ENCODE measurements at places on chromosomes 6 and 20.

GRCh38 chr6:84263557-84263956 lies 36.1 kb upstream of the CEP162 start:
- DNase-seq: no peak

GRCh38 chr6:21587179-21587960 lies 6.2 kb upstream of the SOX4 start:
- DNase-seq: no peak

- no peak for DNase-seq
These were observed 86.6 kb upstream of the TPD52L1 start for GRCh38 chr6:125066964-125067363.

- no peak for DNase-seq
These were observed 95.6 kb upstream of the SUPT3H start for GRCh38 chr6:45473121-45473993.

DNA sequence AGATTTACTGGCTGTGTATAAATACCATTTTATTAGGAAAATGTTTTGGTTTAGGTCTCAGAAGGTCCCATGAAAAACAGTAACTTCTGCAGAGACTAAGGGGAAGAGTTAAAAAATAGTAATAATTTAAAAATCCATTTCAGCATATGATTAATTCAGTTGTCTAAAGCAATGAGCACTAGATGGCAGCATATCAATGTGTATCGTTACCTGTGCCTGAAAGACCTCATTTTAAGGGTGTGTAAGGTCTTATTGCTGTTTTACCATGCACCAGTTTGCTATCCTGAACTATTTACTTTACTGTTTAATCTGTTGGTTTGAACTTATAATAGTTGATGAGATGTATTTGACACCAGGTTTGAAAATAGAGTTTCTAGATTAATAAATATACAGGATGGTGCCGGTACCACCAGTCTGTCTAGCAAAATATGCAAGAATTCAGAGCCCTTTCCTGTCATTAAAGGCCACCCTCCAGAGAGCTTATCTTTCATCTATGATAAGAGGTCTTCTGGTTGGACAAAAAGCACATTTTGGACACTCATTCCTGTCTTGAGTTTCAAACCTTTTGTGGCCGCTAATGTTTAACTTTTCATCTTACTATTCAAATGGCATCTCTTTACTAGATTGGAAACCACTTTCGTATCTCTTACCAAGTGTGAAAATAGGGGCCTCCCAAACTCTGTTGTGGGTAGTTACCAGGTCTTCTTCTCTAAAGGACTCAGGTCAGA lies 8.9 kb upstream of the AHI1 start:
- DNase-seq: no peak

- no peak for DNase-seq
These were observed 19.9 kb upstream of the MUC21 start for GRCh38 chr6:30963641-30964040.

- no peak for DNase-seq
These were observed 116.4 kb upstream of the SLC22A16 start for GRCh38 chr6:110592765-110593164.

DNA sequence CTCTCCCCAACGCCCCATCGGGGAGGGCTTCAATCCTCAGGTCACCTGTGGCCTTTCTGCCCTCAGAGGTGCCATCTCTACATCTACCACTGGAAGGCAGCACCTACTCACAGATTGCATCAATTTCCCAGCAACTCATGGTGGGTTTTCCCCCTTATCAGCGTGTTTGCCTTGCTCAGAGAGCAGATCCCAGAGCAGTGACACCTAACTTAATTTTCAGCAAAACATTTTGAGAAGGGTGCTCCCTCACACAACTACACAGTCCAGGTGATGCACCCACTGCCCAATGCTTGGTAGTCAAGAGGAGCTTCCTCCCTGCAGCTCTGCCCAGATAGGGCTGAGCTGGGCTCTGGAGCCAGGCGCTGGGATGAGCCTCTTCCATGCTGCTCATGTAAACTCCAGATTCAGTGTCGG lies 48.2 kb downstream of the PLG start:
- DNase-seq: peak; percentile 58

GRCh38 chr6:14903176-14904038 lies 342.5 kb upstream of the JARID2 start:
- DNase-seq: no peak

DNA sequence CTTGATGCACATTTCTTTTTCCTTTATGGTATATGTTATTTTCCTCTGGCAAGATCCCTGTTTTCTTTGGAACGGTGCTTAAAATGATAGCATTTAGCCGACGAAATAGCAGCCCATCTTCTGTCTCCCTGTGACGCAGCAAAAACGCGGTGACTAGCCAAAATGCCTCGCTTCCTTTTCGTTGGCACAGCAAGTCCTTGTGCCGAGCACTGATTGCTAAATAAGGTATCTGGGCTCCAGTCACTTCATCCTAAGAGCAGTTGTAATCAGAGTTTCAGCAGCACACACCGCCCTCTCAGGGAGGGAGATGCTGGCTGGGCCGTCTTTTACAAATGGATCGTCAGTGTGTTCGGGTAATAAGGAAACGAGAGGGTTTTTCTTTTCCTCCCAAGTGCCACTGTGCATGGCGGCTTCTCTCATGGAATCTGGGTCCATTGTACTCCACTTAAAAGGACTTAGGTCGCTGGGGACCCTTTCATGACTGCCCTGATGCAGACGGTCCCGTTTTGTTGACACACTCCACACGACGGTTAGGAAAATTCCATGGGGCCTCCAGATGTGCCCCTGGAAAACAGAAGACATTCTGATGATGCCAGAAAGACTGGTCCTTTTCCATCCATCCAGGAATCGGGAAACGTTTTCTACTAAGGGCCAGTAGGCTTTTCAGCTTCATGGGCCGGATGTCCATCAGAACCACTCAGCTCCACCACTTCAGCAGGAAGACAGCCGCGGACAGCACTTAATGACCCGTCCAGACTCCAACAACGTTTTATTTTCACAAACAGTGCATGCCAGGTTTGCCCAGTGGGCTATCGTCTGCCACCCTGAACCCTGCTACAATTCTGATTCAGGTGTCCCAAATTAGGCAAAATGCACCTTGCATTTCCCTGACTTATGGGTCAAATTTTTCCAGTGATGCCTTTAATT lies 185.5 kb downstream of the CDH4 start:
- DNase-seq: no peak

GRCh38 chr20:59161721-59162120 lies 1.9 kb upstream of the ZNF831 start:
- no peak for DNase-seq

- DNase-seq: no peak
These were observed 49.2 kb downstream of the RNF144B start for GRCh38 chr6:18436341-18436740.

GRCh38 chr6:117536317-117536716 lies 53.8 kb downstream of the DCBLD1 start:
- no peak for DNase-seq

GRCh38 chr6:143024977-143025376 lies 35.7 kb upstream of the AIG1 start:
- DNase-seq: no peak

GRCh38 chr6:31898383-31899011 lies 999 bp upstream of the EHMT2 start:
- no peak for DNase-seq

DNA sequence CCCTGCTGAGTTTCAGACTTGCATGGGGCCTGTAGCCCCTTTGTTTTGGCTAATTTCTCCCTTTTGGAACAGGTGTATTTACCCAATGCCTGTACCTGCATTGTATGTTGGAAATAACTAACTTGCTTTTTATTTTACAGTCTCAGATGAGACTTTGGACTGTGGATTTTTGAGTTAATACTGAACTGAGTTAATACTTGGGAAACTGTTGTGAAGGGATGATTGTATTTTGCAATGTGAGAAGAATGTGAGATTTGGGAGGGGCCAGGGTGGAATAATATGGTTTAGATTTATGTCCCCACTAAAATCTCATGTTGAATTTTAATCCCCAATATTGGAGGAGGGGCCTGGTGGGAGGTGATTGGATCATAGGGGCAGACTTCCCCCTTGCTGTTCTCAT lies 99.1 kb upstream of the IRAK1BP1 start:
- no peak for DNase-seq

DNA sequence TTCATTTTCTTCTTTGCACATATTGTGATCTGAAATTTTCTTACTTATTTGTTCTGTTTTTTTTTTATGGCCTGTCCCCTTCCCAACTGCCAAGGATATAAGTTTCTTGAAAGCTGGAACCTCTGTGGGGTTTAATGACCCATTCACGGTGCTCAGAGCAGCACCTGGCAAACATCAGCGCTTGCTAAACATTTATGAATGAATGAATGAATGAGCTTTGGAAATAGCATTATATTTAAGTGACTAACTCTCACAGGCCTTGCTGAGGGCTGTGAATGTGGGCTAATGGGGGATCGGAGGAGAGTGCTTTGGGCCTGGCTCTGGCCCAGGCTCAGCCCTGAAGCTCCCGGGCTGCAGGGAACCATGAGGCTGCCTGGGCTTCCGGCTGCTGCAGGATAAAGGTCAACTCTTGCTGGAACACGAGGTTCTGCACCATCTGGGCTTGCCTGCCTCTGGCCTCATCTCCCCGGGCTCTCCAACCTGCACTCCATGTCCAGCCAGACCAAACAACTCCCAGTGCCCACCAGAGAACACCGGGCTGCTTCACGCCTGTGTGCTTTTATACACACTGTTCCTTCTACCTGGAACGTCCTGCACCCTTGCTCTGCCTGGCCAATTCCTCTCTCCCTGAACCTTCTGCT lies 14.6 kb upstream of the ARMC12 start:
- DNase-seq: no peak

GRCh38 chr6:96856856-96857255 lies 19.6 kb upstream of the GPR63 start:
- no peak for DNase-seq

DNA sequence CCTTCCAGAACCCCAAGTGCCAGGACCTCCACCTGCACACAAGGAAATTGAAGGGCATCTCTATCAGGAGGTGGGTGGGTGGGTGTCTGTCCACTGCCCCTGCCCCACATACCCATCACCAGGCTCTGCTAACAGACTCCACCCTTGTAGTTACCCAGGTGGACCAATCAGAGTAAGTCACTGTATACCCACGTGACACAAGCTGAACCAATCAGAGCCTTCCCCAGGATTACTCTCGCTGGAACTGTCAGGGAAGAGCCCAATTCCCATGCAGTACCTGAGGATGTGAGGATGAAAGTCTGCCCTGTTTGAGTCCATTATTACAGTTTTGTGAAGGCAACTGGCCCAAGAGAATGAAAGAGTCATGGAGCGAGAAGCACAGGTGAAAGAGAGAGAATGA lies 4.2 kb downstream of the OCSTAMP start:
- DNase-seq: no peak

DNA sequence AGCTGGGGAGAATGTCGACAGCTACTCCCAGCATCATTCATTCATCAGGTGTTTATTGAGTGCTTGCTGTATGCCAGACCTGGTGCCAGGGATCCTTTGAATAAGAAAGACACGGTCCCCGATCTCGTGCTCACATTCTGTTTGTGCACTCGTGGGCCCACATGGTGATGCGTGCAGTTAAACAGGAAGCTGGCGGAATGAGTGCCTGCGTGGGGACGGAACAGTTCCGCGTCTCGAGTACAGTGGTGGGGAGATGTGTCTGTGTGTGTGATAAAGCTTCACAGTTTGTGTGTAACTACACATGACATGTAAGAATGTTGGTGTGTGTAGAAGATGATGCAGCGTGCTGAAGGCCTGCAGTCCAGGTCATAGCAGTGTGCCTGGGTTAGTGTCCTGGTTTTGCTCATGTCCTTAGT lies 6.5 kb downstream of the RBM38 start:
- no peak for DNase-seq

- DNase-seq: no peak
These were observed 601.5 kb upstream of the NRSN1 start for GRCh38 chr6:23524548-23524947.

DNA sequence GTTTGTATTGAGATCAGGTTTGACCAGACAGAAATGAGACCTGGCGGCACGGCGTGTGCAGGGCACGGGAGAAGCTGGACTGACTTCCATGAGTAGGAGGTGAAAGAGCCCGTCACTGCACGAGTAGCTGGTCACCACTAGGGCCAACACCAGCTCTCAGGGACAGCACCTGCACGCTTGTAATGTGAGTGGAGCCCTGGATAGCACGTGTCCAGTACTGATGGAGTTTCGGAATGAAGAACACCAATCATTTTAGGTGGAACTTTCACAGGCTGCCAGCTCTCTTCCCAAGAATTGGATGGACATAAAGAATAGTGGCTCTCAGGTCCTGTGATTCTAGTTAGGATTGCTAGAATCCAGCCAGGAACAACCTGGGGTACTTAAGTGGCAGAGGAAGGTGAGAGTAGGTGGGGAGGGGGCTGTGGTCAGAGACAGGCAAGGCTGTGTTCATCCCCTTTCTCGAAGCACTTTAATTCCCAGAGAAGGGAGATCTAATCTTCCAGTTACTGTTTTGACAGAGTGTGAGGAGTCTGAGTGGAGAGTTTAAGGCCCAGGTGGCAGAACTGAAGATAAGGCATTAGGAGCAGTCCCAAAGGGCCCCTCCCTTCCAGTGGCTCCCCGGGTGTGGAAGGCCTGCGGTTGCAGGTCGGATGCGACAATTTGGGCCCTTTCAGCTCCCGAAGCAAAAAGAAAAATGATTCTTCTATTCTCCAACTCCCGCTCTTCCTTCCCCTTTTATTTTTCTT lies 314.8 kb downstream of the QKI start:
- DNase-seq: no peak

- no peak for DNase-seq
These were observed 82.4 kb downstream of the VEGFA start for GRCh38 chr6:43852350-43852864.

- no peak for DNase-seq
These were observed 23.9 kb upstream of the CD164 start for GRCh38 chr6:109406196-109406595.

DNA sequence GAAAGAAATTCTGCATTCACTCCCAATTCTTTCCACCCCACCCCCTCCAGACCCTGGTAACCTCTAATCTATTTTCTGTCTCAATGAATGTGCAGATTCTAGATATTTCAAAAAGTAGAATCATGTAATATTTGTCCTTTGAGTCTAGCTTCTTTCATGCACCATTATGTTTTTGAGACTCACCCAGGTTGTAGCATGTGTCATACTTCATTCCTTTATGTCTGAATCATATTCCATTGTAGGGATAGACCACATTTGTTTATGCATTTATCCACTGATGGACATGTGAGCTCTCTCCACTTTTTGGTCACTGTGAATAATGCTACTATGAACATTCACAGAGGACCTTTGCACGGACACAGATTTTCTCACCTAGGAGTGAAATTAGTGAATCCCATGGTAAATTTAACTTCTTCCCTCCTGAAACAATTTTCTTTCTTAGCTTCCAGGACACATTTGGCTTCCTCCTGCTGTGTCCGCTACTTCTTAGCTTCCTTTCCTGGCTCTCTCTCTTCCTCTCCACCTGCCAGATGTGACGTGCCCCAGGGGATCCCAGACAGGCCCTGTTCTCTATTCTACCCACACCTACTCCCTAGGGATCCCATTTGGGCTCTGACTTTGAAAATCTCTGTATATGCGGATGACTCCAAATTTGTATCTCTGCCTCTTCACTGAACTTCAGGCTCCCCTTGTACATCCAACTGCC lies 24.1 kb upstream of the ARFGEF2 start:
- no peak for DNase-seq

- no peak for DNase-seq
These were observed 207.2 kb upstream of the ZNF184 start for GRCh38 chr6:27679964-27680694.

GRCh38 chr20:17161673-17162481 lies 65.0 kb upstream of the PCSK2 start:
- DNase-seq: no peak

- DNase-seq: no peak
These were observed 25.2 kb upstream of the C20orf204 start for GRCh38 chr20:64010711-64011237.
